SHP77 treated with DMSO at 0.1 percent for 48 hours (cell line): ENCODE measurements at places on chromosomes 3 and 15.

DNA sequence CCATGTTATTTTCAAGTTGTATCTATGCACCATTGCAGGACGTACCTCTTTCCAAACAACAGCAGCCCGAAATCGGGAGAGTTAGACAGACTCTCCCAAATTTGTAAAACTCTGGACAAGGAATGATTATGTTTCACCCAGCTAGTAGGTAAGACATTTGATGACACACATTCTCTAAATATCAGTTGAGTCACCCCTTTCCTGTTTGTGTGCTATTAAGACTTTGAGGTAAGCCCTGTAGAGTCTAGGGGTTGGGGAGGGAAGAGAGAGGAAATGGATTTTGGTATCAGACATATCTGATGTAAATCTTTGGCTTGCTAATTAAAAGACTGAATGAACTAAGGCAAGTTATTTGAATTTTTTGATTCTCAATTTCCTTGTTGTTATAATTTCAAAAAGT lies 999.0 kb downstream of the TUSC7 start:
- DNase-seq = no peak

DNA sequence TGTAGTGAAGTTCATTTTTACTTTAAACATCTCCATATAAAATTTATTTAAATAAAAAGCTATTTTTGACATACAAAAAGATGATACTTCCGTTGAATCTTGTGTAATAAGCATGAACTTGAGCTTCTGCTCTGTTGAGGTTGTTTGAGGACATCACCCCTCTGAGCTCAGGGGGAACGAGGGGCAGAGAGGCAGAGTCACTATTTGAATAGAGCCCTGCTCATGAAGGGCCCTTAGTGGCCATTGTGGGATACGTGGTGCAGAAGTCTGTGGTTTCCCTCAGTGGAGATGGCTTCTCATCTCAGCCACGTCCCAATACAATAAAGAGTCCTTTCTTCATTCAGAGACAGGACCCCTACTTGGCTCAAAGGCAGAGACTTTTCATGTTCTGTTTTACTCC lies 10.6 kb downstream of the CEMIP start:
- no peak for DNase-seq

GRCh38 chr15:49387471-49387870 lies 35.6 kb upstream of the FGF7 start:
- DNase-seq = no peak

- no peak for DNase-seq
These were observed 90.9 kb upstream of the NEO1 start for GRCh38 chr15:72961346-72961745.

DNA sequence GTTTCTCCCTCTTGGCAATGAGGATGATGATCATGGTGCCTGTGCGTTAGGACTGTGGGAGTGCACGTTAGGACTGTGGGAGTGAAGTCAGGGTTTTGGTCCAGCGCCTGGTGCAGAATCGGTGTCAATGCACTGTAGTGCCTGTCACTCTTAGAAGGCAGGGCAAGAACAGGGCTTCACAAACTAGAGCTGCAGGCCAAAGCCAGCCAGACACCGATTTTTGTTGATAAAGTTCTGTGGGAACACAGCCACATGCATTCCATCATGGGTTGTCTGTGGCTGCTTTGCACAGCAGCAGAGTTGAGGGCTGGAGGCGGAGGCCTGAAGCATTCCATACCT lies 32.6 kb upstream of the NR2C2 start:
- DNase-seq = no peak

DNA sequence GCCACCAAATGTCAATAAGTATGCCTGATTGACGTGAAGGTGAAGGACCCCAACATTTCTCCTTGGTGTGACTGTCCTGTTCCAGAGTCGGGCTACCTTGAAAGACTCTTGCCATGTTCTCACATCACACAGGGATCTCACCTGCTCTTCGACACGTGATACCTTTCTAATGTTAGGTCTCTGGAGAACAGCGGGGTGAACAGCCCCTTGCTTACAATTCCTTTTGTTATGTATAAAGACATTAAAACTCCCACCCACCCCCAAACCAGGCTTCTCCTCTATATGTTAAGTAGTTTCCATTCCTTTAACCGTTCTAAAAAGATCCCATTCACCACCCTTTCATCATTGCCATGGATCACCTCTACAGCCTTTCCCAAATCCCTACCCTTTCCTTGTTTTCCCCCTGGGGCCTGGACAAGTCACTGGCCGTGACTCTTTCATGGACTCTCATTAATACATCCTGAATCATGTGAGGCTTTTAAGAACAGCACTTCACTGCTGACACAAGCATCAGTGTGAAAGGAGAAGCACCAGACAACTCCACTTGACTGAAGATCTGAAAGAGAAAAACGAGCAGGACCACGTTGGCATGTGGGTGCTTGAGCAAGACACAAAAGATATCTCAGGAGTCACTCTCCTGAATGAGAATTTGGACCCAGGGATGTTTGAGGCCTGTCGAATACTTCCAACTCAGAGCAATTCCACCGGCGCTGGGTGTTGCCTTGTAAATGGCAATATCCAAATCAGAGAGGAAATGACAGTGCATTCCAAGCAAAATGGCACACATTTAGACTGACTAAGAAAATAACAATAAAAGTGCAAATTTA lies 115.0 kb downstream of the FOXP1 start:
- no peak for DNase-seq
